ENCODE measurements at places on chromosomes 1 and 21. TPM values are rescaled to one million over a fixed set of nuclear protein-coding genes. Genes with fewer than 3 reads are reported as not detected.

DNA sequence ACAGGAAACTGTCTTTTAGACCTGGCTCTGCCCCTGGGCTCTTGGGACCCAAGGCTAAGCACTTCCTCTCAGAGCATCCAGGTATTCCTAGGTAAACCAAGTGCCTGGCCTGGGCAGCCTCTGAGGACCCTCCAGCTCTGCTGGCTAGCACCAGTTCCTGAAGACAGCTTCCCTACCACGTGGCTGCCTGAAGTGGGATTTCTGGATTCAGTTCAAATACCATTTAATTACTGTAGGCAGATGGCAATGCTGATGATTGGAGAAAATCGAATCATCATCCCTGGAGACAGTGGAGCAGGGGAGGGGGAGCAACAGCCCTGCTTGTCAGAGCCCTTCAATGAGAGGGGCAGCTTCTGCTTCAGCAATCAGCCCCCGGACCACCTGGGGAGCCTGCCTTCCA lies 11.9 kb downstream of the KIF21B start:
- no peak for DNase-seq

The PRAMEF12 gene
- not detected for total RNA-seq

GRCh38 chr1:219201656-219202055 lies 28.0 kb downstream of the LYPLAL1 start:
- no peak for DNase-seq

DNA sequence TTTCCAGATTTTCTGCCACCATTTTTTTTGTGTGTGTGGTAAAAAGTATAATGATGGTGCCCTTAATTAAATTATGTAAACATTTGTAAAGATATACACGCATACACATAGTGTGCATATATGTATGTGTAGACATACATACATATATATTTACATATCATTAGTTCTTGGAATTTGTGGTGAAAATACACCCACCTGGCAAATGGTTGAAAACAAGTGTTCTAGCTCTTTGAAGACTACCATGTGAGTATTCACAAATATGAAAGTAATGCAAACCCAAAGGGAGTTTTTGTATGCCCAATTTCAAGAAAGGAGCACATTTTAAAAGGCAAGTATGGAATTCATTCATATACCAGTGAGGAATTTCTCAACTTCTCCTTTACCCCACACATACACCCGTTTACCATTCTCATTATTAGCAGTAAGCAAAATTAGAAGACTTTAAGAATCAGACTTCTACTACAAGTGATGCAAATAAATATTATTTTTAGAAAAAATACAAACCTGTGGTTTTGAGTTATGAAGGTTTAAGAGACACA lies 8.0 kb downstream of the RABGAP1L start:
- no peak for DNase-seq

DNA sequence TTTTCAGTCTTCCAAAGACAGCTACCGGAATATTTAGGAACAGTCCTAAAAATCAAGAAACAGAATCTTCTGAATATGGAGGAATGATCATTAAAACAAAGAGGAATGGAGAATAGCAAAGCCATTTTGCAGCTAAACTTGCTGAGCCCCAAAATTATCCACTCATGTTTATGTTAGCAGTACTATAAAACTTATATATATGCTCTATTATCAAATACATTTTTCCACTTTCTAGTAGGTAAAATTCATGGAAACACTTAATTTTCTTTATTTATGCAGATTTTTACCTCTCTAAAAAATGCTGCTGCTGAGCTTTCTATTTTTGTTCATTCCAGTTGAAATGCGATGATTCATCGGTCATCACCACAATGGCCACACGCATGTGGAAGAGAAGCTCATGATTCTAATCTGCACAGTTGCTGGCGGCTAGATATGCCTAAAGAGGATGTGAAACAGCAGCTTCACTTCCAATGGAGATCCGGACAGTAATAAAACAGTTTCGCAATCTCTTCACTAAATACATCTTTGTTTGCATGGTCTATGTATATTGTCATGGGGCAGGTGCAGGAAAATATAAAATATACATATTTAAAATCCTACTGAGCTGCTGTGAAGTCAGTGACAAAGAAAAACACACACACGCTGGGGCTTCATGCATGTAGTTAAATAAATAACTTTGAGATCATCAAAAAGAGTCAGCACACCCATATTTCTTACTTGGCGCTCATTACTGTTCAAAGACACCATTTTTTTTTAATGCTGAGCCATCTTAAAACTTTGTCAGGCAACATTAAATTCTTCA lies 292.2 kb downstream of the SMYD3 start:
- no peak for DNase-seq

- DNase-seq, result no peak
Measured at GRCh38 chr1:16719571-16720350, 20.6 kb upstream of the RNU1-4 start.

GRCh38 chr1:181482521-181483284 lies 614 bp upstream of the CACNA1E start:
- DNase-seq, result no peak

DNA sequence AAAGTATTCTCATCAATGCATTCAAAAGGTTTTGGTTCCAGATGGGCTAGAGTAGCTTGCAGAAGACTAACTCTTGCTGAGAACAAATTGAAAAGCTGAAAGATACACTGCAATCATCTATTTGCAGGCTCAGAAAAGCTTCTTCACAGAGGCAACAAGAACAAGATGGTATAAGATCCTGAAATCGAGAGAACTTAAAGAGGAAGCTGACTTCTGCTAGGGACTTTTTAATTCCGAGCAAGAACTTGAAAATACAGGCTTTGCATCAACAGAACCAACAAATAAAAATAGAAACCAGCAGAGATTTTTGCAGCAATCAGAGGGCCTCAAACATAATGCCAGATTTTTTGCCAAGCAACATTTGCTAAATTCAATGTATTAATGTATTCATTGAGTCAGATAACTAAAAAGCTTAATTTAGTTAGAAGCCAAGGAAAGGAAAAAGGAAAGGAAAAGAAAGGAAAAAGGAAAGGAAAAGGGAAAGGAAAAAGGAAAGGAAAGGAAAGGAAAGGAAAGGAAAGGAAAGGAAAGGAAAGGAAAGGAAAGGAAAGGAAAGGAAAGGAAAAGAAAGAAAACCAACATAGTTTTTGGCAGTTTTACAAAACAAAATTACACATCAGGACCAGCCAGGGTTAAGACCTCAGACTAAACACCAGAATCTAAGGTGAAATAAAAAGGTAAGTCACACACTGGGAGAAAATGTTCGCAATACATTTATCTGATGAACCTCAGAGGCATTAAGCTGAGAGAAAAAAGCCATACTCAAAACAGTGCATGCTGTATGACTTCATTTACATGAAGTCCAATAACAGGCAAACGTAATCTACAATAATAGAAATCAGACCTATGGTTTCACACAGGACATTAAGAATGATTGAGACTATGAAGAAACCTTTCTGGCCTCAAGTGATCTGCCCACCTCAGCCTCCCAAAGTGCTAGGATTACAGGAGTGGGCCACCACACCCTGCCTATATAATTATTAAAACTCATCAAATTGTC lies 42.6 kb downstream of the FAF1 start:
- DNase-seq, result no peak

Data from naive thymus-derived CD4-positive, alpha-beta T cell (primary cell).